ENCODE measurements at places on chromosomes 2 and 18.

DNA sequence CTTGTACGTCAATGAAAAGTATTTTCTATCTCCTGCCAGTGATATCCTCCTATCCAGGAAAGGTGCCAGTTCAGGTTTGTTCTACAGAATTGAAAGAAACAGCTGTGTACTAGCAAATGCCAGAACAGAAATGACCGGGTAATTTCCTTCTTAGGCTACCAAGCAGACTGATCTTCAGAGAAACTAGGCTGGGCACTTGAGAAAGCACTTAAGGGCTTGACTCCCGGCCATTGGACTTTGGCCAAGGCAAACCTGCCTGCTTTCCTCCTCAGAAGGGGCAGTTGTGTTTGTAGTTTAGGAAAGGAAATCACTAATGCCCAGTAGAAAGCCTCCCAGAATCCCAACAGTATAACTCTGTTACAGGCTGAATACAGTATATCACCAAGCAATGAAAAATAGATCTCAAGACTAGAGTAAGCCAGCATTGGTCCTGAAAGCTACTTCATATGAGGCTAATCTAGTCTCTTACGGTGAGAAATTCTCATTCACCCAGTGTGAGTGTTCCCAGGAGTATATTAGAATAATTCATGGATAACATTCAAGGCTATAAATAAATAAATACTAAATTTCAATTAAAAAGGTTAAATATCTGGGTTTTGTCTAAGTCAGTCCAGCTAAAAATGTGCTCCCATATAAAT is 43.0 kb upstream of the COL5A2 start:
- no peak for DNase-seq

DNA sequence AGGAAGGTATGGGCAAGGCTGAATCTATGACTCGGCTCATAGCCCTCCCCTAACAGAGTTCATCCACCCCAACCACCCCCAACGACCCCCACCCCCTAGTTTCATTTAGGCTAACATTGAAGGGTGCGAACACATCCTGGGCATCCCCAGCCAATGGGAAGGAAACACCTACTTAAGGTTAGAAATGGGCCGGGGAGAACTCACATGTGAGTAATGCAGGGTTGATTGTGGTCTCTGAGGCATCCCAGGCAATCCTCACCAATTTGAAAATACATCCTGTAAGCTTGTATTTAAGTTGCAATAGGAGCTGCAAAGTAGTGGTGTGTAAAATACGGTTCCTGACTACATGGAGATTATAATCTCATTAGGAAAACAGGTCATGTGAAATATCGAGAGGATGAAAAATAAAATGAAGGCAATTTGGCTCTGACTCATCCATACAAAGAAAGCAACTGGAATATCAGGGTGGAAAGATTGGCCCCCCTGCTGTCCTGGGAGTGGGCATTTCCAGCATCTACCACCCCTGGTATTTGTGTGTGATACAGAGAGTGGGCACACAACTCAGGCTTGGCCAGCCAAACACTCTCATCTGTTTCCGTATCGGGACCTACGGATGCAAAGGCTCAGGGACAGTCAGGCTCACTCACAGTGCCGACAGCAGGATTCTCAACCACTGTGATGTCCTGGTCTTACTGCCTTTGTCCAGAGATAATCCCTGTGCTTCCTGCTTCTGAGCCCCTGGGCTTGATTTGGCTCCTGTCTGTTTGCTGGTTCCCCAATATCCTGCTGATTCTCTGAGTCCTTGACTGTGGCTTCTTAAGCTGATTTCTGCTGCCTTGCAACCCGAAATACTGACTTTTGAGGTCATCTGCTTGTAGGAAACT is 90.0 kb upstream of the NCKAP5 start:
- DNase-seq, result no peak

DNA sequence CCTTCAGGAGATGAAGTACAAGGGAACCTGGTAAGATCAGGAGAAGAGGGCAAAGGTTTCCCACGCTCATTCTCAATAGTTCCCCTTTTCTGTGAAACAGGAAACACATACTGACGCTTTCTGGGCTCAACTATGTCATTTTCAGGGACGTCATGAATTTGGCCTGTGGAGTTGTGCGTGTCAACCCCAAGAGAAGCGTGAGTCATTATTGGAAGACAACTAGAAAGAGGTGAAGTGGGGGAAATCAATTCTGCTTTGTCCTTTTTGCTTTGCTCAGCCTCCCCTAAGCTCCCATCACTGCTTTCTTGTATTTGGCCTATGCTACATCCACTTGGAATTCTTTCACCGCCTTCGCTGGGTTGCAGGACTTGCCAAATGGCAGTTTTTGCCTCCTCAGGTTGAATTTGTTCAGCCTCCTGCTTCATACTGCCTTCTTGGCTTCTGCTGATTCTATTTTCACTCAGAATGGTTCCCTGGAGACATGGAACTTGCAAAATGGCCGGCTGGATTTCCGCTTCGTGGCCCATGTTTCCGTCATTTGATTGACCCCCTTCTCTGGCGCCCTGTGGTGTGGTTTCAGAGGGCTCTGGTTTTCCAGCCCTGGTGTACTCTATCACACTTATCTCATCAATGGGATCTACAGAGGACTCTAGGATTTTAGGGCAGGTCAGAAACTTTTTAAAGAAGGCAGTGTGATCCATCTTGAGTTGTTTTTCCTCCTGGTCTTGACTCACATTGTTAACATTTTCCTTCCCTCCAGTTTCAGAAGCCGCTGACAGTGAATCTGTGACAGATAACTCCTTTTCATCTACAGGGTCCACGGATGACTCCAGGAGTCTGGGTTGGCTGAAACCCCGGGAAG is 93.3 kb downstream of the ALPK2 start:
- DNase-seq, result no peak

- no peak for DNase-seq
Measured at GRCh38 chr2:6072768-6073167, 380.6 kb downstream of the SOX11 start.

GRCh38 chr2:181411105-181411849 is 45.9 kb upstream of the ITGA4 start:
- no peak for DNase-seq

DNA sequence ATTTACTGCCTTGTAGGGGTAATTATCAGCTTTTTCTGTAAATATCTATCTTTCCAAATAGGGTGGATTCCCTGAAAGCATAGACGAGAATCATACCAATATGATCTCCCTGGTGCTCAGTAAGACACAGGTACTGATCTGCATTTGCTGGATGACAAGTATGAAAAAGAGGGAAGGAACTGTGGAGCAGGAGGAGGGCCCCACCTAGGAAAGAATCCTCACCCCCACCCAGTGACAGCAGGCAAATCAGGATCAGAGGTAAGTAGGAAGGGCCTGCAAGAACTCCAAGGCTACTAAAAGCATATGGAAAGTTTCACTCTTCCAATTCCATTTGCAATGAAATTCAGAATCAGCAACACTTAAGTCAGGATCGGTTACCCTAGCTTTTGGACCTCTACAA is 42.3 kb downstream of the METTL8 start:
- DNase-seq, result no peak

DNA sequence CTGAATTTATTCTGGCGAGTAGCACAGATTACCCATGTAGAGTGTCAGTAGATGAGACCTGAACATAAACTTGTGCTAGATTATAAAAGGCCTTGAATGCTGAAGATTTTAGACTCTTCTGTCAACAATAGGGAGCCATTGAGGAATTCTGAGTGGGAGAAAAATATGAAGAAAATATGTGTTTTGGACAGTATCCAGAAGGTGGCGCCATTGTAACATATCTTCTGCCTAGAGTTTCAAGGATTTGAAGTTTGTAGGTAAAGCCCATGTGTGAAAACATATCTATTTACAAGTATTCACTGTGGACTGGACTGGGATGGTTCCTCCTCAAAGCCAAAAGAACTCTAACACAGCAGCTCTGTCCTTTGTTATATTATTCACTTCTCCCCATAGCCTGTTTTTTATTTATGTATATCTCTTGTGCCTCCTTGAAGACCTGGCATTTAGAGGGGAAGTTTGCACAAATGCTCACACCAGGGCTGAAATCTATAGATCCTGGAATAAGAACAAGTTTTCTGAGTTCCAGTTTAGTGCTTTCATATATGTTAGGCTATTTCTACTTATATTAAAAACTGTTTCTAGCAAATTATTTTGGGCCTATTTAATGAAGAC is 124.9 kb downstream of the RDH14 start:
- DNase-seq, result peak; percentile 47

DNA sequence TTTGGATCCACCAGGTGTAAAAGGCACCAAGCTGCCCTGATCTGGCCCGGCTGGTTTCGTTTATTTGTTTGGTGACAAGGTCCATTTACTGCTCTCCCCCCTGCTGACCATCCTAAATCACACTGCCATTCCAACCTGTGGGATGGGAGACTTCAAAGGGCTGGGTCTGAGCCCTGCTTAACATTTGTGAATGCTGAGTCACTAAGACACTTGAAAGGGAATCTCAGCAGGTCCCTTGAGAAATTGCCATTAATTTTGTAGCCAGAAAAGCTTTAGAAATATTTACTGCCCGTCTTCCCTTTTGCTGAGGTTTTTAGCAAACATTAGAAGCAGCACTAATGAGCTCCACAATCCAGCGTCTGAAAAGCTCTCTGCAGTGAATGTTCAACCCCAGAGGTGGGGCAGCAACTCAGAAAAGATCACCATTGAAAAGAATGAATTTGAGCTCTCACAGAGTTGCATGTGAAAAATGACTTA is 133.8 kb downstream of the ARL4C start:
- DNase-seq, result no peak

GRCh38 chr2:75493230-75493629 is 67.5 kb downstream of the EVA1A start:
- DNase-seq, result no peak

Data from right renal cortex interstitium (tissue), 3 donors.